GM23338 (cell line): ENCODE measurements at places on chromosomes 1 and 21. TPM values are rescaled to one million over a fixed set of nuclear protein-coding genes. Genes with fewer than 3 reads are reported as not detected.

Gene LRRC3
- 4.4 and 6.8 TPM in 2 replicates for total RNA-seq

Gene A3GALT2
- total RNA-seq, result not detected in 2 replicates

Gene GFI1
- total RNA-seq, result 0.21 TPM in 1 of 2 replicates, not detected in the other

Gene KRTAP13-3
- not detected in 2 replicates for total RNA-seq

Gene HPDL
- 60.7 and 82.1 TPM in 2 replicates for total RNA-seq

Gene MAP1LC3C
- total RNA-seq, result 1.1 and 1.7 TPM in 2 replicates

Gene AADACL3
- 1.5 and 2.1 TPM in 2 replicates for total RNA-seq

Gene QSOX1
- 107 and 119 TPM in 2 replicates for total RNA-seq

Gene SLC22A15
- 3.8 and 4.0 TPM in 2 replicates for total RNA-seq

Gene CHRM3
- 13.8 and 20.8 TPM in 2 replicates for total RNA-seq

Gene CLCA4
- not detected in 2 replicates for total RNA-seq

Gene S100A3
- not detected in 2 replicates for total RNA-seq

Gene ACTL8
- total RNA-seq, result 0.38 and 0.70 TPM in 2 replicates

Gene ARPC5
- 75.4 and 90.8 TPM in 2 replicates for total RNA-seq

Gene RAD54L
- 32.5 and 48.1 TPM in 2 replicates for total RNA-seq

Gene PUSL1
- total RNA-seq, result 49.9 and 55.8 TPM in 2 replicates

Gene PCAT6
- 7.2 TPM in 1 of 2 replicates, not detected in the other for total RNA-seq

Gene ARHGAP30
- 0.19 TPM in 1 of 2 replicates, not detected in the other for total RNA-seq

Gene CD160
- not detected in 2 replicates for total RNA-seq

Gene C4BPA
- not detected in 2 replicates for total RNA-seq

Gene MYBPH
- not detected in 2 replicates for total RNA-seq

Gene IVL
- not detected in 2 replicates for total RNA-seq

Gene AJAP1
- total RNA-seq, result 0.23 TPM in 1 of 2 replicates, not detected in the other

Gene TMEM269
- 0.45 TPM in 1 of 2 replicates, not detected in the other for total RNA-seq

Gene C2CD2
- 12.7 and 16.2 TPM in 2 replicates for total RNA-seq

Gene FCRL2
- not detected in 2 replicates for total RNA-seq

Gene ALX3
- total RNA-seq, result not detected in 2 replicates

Gene SCAMP3
- total RNA-seq, result 47.2 and 52.5 TPM in 2 replicates

Gene SDF4
- total RNA-seq, result 51.6 and 62.6 TPM in 2 replicates

Gene LCE3D
- total RNA-seq, result not detected in 2 replicates

Gene TEDDM1
- not detected in 2 replicates for total RNA-seq

Gene CACHD1
- total RNA-seq, result 40.7 and 43.7 TPM in 2 replicates

Gene CCDC181
- 3.1 and 3.4 TPM in 2 replicates for total RNA-seq

Gene GBP1
- not detected in 2 replicates for total RNA-seq

Gene LYPD8
- not detected in 2 replicates for total RNA-seq

Gene MROH7
- total RNA-seq, result 0.17 TPM in 1 of 2 replicates, not detected in the other
